ENCODE measurements at places on chromosomes 6 and 20.

DNA sequence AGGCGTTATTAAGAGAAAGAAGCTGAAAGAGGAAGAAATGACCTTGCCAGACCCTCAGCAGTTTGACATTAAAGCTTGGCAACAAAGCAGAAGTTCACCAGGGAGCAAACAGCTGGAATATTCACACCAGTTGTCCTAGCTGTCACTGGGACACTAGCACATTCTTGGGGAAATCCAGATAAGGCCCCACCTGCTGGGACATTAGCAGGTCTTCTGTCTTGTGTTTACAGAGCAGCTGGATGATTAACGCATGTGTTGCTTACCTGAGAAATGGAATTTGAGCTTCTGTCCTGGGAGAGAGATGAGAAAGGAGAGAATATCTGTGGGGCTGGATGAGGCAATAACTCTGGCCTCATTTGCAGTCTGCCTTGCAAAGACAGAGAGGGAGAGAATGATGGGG is 137.6 kb upstream of the RIN2 start:
- no peak for DNase-seq

GRCh38 chr6:37519461-37519860 is 19.8 kb upstream of the CCDC167 start:
- no peak for DNase-seq

DNA sequence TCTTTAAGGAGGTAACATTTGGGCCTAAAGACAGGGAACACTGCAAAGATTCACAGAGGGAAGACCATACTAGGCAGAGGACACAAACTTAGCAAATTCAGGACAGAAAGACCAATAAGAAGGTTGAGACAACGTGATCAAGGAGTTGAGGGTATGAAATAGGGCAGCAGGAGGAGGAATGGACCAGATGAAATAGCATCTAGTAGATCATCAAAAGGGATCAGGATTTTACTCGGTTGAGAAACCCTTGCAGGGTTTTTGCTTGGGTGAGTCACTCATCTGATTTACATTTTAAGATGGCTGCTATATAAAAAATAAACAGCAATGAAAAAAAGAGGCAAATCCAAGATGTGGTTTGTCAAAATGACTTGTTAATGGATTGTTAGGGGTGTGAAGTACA is 4.7 kb downstream of the BCLAF1 start:
- peak; percentile 26 for DNase-seq

DNA sequence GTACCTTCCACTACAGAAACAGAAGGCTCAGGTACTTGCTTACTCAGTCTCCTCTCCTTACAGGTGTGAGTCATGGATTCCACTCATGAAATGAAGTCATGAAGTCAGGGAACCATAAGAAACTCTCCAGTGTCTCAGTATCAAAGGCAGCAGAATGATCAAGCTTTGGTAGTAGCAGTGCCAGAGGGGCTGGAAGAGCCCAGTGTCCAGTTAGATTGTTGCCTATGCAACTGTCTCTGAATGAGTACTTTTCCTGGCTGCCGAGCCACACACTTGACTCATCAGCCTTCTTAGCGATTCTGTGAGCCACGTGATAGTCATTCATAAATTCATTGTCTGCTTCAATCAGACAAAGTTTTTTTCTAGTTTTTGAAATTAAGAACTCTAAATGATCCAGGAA is 52.2 kb upstream of the DTNBP1 start:
- peak; percentile 42 for DNase-seq

DNA sequence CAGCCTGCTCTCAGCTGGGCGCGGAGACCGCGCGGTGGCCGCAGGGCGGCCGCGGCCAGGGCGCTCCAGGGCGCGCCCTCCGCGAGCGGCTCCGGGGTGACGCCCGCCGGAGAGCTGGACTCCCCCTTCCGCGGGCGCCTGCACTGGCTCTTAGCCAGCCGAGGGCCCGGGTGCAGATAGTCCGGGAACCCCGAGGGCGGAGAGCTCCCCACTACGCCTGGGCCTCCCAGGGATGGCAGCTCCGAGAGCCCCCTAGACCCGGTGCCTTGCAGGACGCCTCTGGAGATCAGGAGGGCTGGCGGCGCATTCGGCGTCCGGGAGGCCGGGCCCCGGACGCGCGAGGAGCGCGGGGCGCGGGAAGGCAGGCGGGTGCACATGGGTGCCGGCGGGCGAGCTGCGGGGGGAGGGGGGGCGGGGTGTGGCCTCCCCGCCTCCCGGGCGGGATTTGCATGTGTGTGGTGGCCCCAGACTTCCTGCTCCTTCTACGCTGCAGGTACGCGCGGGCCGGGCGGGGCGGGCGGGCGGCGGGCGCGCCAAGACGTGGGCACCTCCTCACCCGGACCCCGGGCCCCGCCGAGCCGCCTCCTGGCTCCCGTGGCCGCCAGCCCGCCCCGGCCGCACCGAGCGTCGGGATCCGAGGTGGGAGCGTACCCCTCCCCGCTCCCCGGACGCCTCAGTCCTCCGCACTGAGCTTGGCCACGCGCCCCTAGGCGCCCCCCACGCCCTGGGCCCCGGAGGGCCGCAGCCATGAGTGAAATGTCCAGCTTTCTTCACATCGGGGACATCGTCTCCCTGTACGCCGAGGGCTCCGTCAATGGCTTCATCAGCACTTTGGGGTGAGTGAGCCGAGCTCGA is at the start of gene ITPR3:
Gene ITPR3 (plus strand): TSS at position 467 of the 855 bp plus-strand sequence. CDS start 281 bp downstream, at position 748.
- peak; percentile 90 for DNase-seq

GRCh38 chr6:35493307-35493983 is 3.4 kb downstream of the TEAD3 start:
- DNase-seq = no peak

GRCh38 chr6:142787422-142787821 is 157.6 kb downstream of the HIVEP2 start:
- DNase-seq = no peak

Data from RWPE1 (cell line).